ENCODE measurements at places on chromosomes 4 and X.

- DNase-seq, result no peak
These were observed 50.3 kb downstream of the CASP3 start for GRCh38 chr4:184598753-184599491.

DNA sequence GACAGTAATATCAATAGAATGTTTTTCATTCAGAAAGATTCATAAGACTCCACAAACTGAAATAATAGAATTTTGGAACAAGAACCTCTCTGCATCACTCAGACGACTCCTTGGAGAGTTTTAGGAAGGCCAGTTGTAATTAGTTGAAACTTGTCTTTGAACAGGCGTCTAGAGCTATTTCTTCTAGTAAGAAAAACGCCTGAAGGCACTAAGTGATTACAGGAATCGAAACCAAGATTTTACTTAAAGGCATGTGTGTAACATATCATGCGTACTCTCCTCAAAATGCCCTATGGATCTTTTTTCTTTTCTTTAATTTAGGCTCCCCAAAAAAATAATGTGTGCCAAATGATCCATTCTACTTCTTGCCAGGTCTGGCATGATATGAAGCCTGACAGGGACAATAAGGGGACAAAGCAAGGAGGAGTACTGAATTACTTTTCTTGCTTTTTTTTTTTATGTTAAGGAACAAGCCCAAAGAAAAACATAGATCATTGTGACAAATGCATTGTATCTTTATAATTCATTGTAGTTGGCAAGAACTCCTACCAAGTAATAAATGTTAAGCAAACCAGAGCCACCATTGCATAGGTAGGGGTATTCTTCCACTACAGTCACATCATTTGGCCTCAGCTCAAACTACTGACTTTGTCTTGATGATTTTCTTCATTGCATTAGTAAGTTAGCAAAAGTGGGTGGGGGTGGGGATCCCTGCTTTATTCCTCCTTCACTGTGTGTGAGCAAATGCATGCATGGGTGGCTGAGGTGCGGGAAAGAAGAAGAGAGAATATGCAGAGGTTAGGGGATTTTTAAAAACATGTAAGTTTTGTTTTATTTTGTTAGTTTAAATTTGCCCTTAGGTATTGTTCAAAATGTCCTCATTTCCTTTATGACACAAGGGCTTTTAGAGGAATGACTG lies 79.9 kb upstream of the ATOH1 start:
- no peak for DNase-seq

DNA sequence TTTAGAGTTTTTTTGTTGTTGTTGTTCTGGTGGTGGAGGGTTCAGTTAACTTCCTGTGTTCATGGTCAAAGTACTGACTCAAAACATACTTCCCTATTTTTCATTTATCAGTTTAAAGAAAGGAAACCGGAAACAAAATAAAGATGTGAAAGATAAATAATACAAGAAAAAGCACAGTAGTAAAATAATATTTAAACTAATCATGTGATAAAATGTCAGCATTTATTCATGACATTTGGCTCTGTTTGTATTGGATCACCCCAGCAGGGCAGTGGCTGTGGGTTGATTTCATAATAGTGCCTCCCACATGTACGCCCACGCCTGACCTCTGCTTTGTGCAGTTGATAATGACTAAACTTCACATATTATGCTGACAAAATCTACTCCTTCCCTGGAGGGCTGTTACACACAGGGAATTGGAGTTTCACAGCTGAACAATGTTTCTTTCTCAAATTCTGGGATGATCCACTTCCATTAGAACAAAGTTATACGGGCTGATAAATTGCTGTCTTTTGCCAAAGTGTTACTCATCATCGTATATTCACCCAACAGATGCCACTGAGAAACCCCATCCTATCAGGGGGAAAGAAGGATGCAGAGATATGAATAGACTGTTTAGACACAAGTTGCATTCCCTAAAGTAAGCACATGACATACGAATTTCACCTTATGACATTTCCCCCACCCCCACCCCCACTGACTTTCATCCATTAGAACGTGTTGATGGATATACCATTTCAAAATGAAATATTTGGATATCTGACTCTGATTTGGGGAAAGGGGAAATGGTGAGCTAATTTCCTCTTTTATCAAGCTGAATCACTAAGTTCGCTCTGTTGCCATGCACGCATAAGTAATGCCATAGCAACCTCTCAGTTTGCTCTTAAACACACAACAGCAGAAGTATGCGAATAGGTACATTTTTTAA lies 48.3 kb downstream of the AMELX start:
- DNase-seq, result no peak

- DNase-seq, result no peak
These were observed 94.3 kb upstream of the GPM6A start for GRCh38 chr4:175906384-175906783.

- DNase-seq, result peak; percentile 7
These were observed 205.1 kb downstream of the PDHA2 start for GRCh38 chr4:96044971-96045370.

DNA sequence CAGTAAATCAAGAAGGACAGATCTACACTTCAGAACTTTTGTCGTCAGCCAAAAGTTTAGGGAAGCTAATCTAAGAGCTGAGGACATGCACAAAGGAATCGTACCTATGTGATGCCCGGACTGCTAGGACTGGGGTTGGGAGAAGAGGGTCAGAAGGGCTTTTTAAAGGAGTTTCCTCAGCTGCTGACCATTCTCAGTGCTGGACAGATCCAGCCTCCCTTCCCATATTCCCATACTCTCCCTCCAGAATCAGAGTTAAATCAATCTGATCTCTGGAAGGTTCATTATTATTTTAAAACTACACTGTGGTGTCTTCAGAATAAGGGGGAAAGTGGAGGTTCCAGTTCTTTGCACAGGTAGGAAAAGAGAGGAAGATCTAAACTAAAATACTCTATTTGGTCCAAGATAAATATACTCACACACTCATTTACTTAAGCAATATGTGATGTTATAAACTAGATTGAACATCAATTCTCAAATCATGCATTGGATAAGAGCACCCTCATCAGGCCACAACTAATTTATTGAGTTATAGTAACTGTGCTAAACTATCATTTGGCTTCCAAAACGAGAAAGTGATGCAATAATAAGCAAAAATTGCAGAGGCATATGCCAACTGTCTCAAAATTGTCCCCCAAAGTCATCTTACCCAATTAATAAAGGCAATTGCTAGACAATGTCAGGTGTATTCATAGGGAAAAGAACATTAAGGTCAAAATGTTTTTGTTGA lies 124.7 kb downstream of the HNRNPD start:
- DNase-seq, result no peak

DNA sequence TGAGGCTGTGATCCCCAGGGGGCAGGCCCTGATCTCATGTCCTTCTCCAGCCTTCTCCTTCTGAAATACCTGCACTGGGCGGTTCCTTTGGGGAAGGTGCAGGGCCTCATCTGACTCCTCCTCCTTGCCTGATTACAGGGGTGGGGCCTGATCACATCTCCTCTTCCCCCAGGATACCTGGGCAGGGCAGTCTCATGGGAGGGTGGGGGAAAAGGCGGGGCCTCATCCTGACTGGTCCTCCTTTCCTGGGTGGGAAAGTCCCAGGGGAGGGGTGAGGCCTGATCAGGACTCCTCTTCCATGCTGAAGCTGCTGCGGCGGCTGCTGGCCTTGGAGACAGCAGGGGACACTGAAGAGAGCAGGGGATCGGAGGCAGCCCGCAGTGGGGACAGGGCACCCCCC lies 13.3 kb downstream of the TFE3 start:
- no peak for DNase-seq

- DNase-seq, result peak; percentile 12
These were observed 671.2 kb downstream of the PCDH18 start for GRCh38 chr4:136861091-136861490.

GRCh38 chr4:88035292-88035691 lies 27.9 kb downstream of the PKD2 start:
- no peak for DNase-seq

GRCh38 chrX:39296472-39296871 lies 495.2 kb downstream of the MID1IP1 start:
- no peak for DNase-seq

- no peak for DNase-seq
These were observed 46.0 kb upstream of the C1QTNF7 start for GRCh38 chr4:15381806-15382338.

GRCh38 chr4:25449688-25450087 lies 72.6 kb downstream of the ANAPC4 start:
- no peak for DNase-seq

DNA sequence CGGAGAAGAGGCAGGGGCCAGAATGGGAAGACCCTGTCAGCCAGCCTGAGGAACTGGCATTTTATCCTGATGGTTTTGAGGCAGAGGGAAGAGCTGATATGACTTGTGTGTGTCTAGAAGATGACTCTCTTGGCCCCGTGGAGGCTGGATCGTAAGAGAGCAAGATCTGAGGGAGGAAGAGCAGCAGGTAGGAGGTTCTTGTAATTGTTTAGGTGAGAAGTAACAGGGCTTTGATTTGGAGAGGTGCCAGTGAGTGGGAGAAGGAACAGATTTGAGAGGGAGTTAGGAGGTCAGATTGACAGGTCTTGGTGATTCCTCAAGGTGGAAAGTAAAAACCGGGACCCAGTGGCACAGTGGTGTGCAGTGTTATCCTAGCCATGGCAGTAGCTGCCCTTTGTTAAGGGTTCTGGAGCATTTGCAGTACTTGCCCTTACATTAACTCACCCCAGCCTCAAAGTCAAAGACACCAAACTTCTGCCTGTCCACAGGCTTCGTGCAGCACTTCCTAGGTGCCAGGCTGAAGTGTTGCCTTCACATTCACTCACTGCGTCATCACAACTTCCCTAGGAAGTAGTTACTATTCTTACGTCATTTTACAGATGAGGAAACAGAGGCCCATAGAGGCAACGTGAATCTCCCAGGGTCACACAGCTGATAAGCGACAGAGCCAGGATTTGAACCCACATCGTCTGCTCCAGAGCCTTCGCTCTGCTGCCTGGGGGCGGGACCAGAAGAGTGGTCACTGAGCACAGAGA lies 23.7 kb downstream of the RTL5 start:
- no peak for DNase-seq

GRCh38 chr4:110632506-110633357 lies 9.9 kb upstream of the PITX2 start:
- DNase-seq, result no peak

- DNase-seq, result peak; percentile 4
These were observed 128.4 kb downstream of the ZMAT1 start for GRCh38 chrX:101803451-101803850.

GRCh38 chr4:184462724-184463123 lies 11.6 kb downstream of the IRF2 start:
- DNase-seq, result no peak

- no peak for DNase-seq
These were observed 25.5 kb upstream of the TEC start for GRCh38 chr4:48295116-48295515.

DNA sequence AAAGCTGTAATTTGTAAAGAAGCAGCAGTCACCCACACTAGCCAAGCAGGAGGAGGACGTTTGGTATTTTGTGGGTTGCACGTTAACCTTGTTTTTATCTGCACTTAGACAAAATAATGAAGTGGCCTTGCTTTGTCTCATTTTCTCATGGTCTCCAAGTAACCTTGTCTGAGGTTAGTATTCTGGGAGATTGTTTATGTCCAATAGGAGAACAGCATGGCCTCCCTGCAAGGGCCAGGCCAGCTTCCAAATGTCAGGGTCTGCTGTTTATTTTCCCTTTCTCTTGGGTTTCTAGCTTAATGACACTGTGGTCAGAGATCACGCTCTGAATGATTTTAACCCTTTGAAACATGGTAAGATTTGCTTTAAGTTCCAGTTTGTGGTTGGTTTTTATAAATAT lies 29.9 kb downstream of the PNMA6E start:
- no peak for DNase-seq

GRCh38 chrX:11462136-11462535 lies 168.9 kb downstream of the AMELX start:
- DNase-seq, result no peak

GRCh38 chrX:4741024-4741423 lies 1027.6 kb upstream of the PRKX start:
- DNase-seq, result peak; percentile 11

DNA sequence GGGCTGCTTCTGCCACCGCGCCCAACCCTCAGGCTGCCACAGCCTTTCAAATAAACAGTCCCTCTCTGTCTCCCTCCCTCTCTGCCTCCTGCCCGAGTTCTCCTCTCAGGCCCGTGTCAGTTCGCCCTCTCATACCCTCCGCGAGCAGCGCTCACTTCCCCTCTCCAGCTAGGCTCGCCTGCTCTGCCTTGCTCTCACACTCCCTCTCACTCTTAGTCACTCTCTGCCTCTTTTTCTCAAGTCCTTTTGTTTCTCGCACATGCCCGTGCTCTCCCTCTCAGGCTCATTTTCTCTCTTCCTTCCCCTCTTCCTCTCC lies 3.2 kb downstream of the EFNB1 start:
- DNase-seq, result no peak

DNA sequence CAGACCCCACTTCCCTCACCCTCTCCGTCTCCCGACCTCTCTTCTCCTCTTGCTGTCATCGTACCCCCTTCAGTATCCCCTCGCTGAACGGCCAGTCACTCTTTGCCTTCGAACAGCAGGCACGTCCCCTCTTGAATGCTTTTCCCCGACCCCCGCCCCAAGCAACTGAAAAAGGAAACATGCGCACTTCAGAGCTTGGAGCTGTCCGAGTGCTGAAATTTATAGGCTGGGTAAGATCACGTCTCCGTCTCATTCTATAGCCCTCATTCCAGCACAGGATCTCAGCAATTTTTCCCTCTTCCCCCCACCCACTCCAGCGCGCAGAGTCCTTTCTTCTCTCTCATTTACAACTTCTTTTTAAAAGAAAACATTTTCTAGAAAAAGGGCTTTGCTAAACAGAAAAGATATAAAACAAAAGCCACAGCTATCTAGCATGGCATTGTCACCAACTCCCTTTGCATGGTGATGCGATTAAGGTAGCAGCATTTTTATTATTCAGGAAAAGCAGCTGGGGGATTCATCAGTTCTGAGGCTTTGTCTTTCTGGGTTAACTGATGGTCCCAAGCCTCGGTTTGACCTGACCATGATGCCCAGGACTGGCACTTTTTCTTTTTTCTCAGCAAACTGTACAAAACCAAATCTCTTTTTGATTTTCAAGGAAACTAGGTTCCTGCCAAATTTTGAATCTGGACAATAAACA lies at the start of gene GLRA2:
TSS of gene GLRA2 (plus strand) at position 247 of the 700 bp plus-strand sequence. CDS start 522 bp downstream, outside the sequence.
- peak; percentile 54 for DNase-seq

- DNase-seq, result no peak
These were observed 327.9 kb downstream of the FAT4 start for GRCh38 chr4:125642645-125643044.

- no peak for DNase-seq
These were observed 15.5 kb downstream of the KLB start for GRCh38 chr4:39422247-39422646.

DNA sequence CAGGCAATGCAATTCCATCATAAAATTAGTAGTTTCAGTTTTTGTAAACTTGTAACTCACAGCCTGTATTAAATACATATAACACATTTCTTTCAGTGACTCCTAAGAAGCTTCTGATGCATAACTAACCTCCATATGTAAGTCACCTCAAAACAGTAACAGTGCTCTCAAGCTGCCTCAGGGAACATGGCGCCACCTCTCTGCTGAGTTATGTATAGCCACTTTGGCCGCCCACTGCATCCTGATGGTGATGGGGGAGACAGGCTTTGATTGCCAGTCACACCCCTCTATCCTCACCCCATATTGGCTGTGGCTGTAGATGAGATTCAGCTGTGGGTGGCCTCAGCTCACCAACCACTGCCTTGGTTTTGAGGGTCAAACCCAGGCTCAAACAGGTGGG lies 54.3 kb downstream of the LRBA start:
- no peak for DNase-seq

- no peak for DNase-seq
These were observed 498 bp downstream of the MAGEA10 start for GRCh38 chrX:152137771-152138387.

Measured in left kidney (tissue), 8 donors.